Activated CD8-positive, alpha-beta memory T cell treated with anti-CD3 and anti-CD28 coated beads for 36 hours (primary cell): ENCODE measurements at places on chromosomes 3 and 15. TPM values are rescaled to one million over a fixed set of nuclear protein-coding genes. Genes with fewer than 3 reads are reported as not detected.

SPG11 gene
- 53.7 TPM for total RNA-seq

TRH gene
- total RNA-seq = not detected

THSD4 gene
- total RNA-seq = not detected

ZBBX gene
- total RNA-seq = not detected

ADAMTS17 gene
- 1.6 TPM for total RNA-seq

AHSG gene
- total RNA-seq = not detected

HIGD1A gene
- 92.0 TPM for total RNA-seq

RTF1 gene
- 28.3 TPM for total RNA-seq

COL6A5 gene
- not detected for total RNA-seq

ISLR gene
- total RNA-seq = not detected

ADIPOQ gene
- total RNA-seq = not detected

KNG1 gene
- not detected for total RNA-seq

GOLGA6L9 gene
- 1.8 TPM for total RNA-seq

MST1 gene
- 4.2 TPM for total RNA-seq

IL16 gene
- 80.8 TPM for total RNA-seq

CRABP1 gene
- total RNA-seq = not detected

SEMA3G gene
- total RNA-seq = 0.08 TPM

CYP19A1 gene
- not detected for total RNA-seq

SECISBP2L gene
- total RNA-seq = 26.9 TPM

CHST13 gene
- total RNA-seq = not detected

SERINC4 gene
- 0.10 TPM for total RNA-seq

CYP11A1 gene
- total RNA-seq = 0.13 TPM

IL17RB gene
- total RNA-seq = 0.36 TPM

SV2B gene
- 0.04 TPM for total RNA-seq

SUCLG2 gene
- 62.7 TPM for total RNA-seq

HGD gene
- total RNA-seq = 0.25 TPM

PKM gene
- total RNA-seq = 2,552 TPM

BCL2A1 gene
- 79.6 TPM for total RNA-seq

MYZAP gene
- not detected for total RNA-seq

PLA2G4D gene
- not detected for total RNA-seq

VWA5B2 gene
- not detected for total RNA-seq

SLC24A5 gene
- not detected for total RNA-seq

FETUB gene
- total RNA-seq = not detected

IL17RE gene
- total RNA-seq = 0.70 TPM

PRR20G gene
- not detected for total RNA-seq

ALDH1A3 gene
- not detected for total RNA-seq

TTLL13 gene
- total RNA-seq = 0.44 TPM

ADAMTS7 gene
- 0.23 TPM for total RNA-seq

MGLL gene
- total RNA-seq = 2.2 TPM

SQOR gene
- 65.9 TPM for total RNA-seq

TRPM7 gene
- total RNA-seq = 46.3 TPM
